Dorsolateral prefrontal cortex (tissue), 122 donors: ENCODE measurements at places on chromosomes 7 and 10.

GRCh38 chr10:90866050-90866598 lies 5.7 kb upstream of the RPP30 start:
- DNase-seq: no peak

- DNase-seq: no peak
These were observed 227.2 kb downstream of the MTERF1 start for GRCh38 chr7:91653286-91653685.

DNA sequence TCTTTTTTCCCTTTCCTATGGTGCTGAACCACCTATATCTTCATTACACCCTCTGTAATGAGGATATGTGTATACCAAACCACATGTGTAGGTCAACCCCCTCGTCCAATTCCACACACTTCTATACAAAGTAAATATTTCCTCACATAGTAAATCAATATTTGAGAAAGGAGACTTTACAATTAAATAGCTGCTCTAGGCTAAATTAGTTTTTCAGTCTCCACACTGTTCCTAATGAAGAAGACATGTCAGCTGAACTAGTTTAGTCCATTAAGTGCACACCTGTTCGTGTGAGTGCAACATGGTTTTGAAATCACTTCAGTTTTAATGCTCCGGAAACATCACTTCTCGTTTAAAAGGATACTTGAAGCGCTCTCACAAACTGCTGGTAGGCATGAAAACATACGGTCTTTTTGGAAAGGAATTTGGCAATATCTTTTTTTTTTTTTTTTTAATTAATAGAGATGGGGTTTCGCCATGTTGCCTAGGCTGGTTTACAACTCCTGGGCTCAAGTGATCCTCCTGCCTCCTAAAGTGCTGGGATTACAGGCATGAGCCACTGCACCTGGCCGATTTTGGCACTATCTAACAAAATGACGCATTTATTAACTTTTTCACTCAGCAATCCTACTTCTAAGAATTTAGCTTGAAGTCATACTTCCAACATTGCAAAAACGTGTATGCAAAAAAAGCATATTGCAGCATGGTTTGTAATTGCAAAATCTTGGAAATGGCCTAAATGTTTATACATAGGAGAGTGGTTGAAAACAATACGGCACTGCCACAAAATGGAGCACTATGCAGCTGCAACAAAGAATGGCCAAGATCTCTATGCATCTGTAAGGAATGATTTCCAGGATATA lies 2.1 kb upstream of the XRCC2 start:
- no peak for DNase-seq

GRCh38 chr7:73909051-73909941 lies 48.3 kb downstream of the TMEM270 start:
- peak; percentile 26 for DNase-seq

DNA sequence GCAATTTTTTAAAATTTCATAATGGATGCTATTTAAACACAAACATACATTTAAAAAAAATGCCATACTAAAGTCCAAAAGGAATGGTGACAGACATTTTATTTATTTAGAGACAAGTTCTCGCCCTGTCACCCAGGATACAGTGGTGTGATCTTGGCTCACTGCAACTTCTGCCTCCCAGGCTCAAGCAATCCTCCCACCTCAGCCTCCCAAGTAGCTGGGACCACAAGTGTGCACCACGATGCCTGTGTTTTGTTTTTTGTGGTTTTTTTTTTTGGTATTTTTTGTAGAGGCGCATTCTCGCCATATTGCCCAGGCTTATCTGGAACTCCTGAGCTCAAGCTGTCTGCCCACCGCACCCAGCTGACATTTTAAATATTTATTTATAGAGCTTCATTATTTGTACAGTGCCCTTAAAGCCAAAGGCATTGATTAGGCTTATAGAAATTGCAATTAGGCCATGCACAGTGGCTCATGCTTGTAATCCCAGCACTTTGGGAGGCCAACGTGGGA lies 703.5 kb downstream of the AUTS2 start:
- DNase-seq: no peak

DNA sequence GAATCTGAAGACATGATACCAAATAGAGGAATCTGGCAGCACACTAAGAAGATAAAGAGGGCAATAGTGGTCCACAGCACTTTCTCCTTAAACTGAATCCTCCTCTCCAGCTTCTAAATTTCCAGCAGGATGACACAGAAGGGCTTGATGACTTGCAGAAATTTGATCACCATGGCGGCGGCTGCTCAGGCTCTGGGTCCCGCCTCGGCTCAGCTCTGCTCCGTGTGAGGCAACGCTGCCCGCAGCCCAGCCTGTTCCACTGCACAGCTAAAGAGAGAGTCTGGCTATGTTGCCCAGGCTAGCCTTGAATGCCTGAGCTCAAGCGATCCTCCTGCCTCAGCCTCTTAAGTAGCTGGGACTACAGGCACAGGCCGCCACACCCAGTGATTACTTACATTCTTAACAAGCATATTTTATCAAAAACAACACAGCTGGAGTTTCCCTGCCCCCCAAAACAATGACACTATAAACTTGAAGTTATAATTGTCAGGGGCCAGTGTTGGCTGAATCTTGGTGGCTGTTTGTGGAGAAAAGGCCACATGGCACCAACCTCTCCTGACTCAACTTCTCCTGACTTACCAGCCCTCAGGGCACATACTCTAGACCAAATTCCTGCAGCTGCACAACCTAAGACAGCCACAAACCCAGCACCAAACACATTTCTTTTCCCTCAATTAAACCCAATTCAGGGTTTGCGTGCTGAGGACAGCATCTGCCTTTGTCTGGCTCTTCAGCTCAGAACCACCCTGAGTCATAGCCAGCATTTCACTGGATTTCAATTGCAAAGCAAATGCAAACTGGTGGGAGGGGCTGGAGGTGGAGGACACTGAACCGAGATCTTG lies 11.6 kb upstream of the TNPO3 start:
- DNase-seq: no peak

DNA sequence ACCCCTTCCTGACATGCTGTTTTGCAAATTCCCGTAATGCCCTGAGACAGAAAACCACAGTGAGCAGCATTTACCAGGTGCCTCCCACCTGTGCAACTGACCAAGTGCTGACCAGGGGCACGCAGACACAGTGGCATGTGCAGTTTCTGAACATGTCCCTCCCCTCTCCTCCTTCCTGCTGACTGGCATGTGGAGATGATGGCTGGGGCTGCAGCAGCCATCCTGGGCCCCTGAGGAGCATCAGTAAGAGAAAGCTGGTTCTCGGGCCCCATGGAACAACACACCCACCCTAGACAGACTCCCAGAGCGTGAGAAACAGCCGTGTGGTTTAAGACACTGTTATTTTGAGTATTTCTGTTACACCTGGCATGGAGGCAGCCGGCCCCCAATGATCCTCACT lies 66.2 kb upstream of the PDGFA start:
- DNase-seq: no peak

DNA sequence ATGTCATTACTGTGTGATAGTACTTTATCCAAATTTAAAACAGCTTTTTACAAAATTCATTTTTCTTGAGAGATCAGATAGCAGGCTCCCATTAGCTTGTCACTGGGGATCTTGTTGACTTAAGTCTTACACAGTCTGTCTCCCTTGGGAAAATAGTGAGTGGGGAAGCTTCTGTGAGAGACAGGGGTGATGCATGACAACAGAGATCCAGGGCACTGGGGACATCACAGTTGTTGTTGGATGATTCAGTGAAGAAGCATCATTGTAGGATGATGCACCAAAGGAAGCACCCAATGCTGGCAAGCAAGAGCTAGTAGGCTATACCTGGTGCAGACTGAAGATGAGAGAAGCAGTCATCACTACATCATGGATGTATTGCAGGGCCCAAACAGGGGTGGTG lies 284.7 kb downstream of the HDAC9 start:
- DNase-seq: no peak

GRCh38 chr10:130140425-130140824 lies 4.2 kb downstream of the GLRX3 start:
- no peak for DNase-seq

DNA sequence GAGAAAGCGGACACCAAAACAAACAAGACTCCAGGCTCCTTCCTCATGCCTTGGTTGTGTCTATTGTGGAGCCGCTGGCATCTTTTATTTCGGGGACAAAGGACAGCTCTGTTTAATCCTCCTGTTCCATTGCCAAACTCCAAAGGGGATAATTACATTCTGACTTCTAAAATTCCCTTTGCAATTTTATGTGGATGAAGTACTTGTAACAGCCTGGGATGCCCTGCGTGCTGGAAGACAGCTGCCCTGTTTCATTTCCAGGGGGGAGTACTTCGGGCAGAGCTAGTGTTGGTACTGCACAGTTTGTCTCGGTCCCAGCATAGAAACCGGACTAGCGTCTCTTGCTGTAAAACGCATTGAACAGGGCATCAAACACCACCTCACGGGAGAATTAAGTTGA lies 90.9 kb downstream of the BAMBI start:
- no peak for DNase-seq

- no peak for DNase-seq
These were observed 3.9 kb downstream of the LSMEM1 start for GRCh38 chr7:112484671-112485167.

DNA sequence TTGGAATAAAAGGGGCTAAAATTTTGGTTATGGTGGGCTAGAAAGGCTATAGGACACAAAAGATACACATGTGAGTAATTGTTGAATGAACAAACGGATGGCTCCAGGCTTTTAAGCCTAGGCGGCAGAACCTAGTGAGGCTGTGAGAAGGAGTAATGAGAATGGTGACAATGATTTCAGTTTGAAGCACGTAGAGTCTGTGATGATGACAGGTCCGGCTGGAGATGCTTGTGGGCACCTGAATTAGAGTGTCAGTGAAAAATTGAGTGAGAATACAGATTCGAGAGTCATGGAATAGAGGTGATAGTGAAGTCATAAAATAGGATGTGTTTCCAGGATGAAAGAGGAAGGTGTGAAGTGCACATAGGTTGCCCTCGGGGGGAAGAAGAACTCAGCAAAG lies 170.6 kb downstream of the TMEM178B start:
- no peak for DNase-seq

DNA sequence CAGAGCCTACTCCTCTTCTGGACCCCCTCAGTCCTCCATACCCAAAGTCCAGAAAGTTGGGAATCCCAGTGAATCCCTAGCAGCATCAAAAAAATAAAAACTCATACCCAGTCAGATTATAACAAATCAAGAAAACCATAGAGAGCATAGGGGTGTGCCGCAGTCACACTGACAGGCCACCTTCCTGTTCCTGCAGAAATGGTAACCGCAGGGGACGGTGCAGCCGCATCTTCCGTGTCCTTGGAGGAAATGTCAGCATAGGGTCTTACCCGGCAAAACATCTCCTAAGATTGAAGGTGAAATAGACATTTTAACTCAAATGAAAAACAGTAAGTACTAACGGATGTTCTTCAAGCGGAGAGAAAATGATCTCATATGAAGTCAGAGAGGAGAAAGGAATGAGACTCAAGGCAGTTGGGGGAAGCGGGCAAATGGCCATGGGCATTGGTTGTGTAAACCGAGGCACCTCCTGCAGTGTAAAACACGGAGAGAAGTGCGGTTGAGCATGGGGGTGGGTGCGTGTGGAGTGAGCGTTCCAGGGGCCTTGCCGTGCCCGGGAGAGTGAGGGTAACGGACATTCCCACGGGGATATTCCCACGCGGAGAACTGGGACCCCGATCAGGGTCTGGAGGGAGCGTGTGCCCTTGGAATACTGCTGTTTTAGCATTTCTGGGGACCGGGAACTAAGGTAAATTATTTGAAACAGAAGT lies 110.8 kb downstream of the NKX6-2 start:
- no peak for DNase-seq

GRCh38 chr10:108544500-108545120 lies 1378.7 kb downstream of the XPNPEP1 start:
- peak; percentile 75 for DNase-seq

GRCh38 chr10:13660551-13660920 lies 73.8 kb downstream of the PRPF18 start:
- DNase-seq: no peak

GRCh38 chr10:100985336-100985735 lies 2.0 kb downstream of the MRPL43 start:
- no peak for DNase-seq

- no peak for DNase-seq
These were observed 442.6 kb upstream of the TEX47 start for GRCh38 chr7:89238156-89238555.

- DNase-seq: no peak
These were observed 132.6 kb downstream of the ELMO1 start for GRCh38 chr7:37315772-37316715.

GRCh38 chr10:89813546-89813945 lies 112.2 kb downstream of the KIF20B start:
- DNase-seq: no peak

DNA sequence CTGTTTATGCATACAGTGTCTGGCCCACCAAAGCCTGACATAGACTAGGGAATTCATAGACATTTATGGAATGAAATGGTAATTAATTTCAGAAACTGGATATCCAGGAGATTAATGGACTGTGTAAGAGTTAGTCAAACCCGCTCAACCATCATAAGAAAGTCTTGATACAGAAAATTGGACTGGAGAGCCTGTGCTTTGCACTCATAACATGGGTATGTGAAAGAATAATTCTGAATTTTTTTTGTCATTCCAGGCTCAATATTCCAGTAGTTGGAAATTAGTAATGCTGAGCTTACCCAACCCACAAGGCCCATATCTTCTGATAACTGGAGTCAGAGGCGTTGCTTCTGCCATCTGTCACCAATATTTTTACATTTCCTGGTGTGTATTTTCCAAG lies 799.7 kb upstream of the IGFBP3 start:
- DNase-seq: no peak

GRCh38 chr7:115033917-115034459 lies 112.1 kb downstream of the MDFIC start:
- no peak for DNase-seq

DNA sequence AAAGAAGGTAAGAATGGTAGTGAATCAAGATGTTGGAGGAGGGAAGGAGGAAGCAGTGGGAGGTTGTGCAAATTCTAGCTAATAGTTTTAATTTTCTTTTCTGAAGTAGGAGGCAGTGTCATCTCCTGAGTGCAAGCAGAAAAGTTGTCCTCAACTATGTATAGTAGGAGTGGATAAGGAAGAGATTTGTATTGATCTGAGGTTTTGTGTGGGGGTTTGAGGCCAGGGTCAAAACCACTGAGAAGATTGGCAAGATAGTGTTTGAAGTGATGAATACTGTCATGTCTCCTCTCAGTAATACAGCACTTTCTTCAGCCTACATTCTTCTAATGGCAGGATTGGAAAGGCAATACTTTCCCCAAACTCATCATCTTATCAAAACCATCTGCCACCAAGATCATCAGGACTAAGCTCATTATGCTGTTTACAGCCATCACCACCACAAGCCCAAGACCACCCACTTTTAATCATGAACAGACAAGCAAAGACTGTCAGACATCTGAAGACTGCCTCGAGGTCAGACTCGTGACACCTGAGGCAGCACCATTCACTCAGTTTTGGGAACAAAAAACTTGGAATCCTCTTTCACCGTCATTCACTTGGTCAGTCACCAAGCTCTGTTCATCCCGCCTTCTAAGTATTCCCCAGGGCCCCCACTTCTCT lies 1.5 kb upstream of the MIOS start:
- DNase-seq: no peak

DNA sequence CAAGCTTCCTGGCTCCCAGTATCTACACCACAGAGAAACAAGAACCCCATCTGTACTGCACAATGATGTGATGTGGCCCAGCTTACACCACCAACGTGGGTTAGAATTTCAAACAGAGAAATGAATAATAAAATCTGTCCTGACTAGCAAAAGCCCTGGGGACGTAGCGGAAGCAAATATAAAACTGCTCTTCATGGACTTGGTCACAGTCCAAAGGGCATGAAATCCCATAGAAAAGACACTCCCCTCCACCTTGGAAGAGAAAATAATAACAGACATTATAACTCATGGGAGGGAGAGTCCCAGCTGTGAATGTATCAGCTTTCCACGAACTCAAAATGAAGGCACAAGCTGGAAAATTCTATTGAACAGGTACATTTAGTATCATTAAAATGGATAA lies 205.3 kb upstream of the GALNT17 start:
- no peak for DNase-seq

- DNase-seq: no peak
These were observed 155.4 kb upstream of the ITGB1 start for GRCh38 chr10:33113466-33113865.
